ENCODE measurements at places on chromosomes 12 and 14.

DNA sequence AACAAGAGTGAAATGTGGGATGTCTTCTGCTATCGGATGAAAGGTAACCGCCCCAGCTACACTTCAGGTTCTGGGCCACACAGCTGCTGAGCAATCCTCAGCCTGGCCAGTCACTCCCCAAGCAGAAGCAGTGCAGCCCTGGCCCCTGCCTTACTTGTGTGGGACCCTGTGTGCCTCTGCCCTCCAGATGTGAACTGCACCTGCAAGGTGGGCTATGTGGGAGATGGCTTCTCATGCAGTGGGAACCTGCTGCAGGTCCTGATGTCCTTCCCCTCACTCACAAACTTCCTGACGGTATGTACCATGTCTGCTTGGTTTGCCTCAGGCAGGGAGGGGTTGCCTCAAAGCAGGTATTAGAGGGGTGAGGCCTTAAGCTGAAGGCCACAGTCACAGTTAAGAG, 85.6 kb downstream of the NT5DC3 start:
- no peak for DNase-seq

- DNase-seq, result no peak
Observed at GRCh38 chr12:97322388-97322787, 140.2 kb upstream of the RMST start.

GRCh38 chr12:117832459-117833457, 136.0 kb downstream of the KSR2 start:
- DNase-seq, result no peak

GRCh38 chr12:56728139-56728861, 3.2 kb upstream of the NACA start:
- DNase-seq, result no peak

- DNase-seq, result no peak
Observed at GRCh38 chr12:69097619-69098368, 141.6 kb upstream of the CPSF6 start.

Data from stimulated activated CD4-positive, alpha-beta T cell treated with anti-CD3 and anti-CD28 coated beads, Interleukin-4, amount 100 ng/mL, for 4 hours (primary cell).